ENCODE measurements at places on chromosomes 5 and 9. TPM values are rescaled to one million over a fixed set of nuclear protein-coding genes. Genes with fewer than 3 reads are reported as not detected.

GRCh38 chr9:98429613-98430012, 174.2 kb upstream of the TBC1D2 start:
- DNase-seq, result no peak

DNA sequence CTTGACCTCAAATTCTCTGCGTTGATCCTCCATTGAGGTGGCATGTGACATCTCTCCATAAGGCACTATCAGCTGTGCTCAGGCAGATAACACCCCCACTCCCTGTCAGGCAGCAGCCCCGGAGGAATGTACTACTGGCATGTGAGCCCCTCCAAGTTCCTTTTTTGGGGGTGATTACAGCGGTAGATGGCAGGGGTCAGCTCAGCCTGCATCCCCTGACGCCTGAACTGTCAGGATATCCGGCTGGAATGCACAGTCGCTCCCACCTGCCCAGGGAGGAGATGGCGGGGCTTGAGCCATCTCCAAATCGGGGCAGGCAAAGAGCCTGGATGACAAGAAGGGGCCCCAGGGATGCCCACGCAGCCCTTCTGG, 40.8 kb downstream of the FAM78A start:
- no peak for DNase-seq

- no peak for DNase-seq
Measured at GRCh38 chr9:99051851-99052250, 53.1 kb upstream of the TGFBR1 start.

- DNase-seq, result no peak
Measured at GRCh38 chr9:7088611-7089010, 330.8 kb downstream of the KDM4C start.

GRCh38 chr9:113386571-113387393, 10.0 kb upstream of the HDHD3 start:
- no peak for DNase-seq

DNA sequence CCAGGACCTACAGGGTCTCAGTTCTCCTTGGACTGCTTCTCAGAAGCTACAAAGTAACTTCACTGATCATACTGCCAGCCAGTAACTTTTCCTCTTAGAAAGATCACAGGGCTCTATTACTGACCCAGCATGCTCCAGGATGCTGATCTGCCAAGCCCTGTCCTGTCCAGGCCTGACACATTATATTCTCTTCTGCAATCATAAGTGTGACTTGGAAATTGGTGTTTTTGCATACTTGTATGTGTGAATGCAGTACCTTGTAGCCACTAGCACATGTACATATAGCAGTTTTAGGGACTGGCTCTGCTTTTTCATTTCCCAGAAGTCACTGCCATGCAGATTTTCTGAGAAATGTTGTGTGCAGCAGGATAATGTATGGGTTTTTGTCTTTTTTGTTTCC, 40.1 kb upstream of the CCNH start:
- no peak for DNase-seq

DNA sequence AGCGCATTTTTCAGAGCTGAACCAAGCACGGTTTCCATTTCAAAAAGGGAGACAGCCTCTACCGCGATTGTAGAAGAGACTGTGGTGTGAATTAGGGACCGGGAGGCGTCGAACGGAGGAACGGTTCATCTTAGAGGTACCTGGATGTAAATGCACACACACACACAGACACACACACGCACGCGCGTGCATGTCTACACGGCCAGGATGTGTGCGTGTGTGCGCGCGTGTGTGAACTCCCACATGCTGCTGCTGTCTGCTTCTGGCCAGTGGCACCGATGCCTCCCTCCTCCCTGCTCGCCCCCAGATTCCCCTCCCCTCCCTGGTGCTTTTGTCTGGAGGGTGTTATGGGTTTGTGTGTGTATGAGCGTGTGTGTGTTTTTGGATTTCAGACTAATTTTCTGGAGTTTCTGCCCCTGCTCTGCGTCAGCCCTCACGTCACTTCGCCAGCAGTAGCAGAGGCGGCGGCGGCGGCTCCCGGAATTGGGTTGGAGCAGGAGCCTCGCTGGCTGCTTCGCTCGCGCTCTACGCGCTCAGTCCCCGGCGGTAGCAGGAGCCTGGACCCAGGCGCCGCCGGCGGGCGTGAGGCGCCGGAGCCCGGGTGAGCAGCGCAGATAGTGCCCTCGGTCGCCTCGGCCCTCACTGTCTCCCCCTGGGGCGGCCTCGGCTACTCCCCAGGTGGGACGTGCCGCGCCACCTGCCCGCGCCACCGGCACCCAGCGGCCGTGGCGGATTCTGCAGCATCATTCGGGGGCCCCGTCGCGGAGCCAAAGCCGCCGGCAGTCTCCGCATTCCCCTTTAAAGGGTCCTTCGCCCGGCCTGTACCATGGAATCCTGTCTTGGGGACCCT, at the start of gene NTRK2:
Gene NTRK2 (plus strand): TSS at position 442 of the 850 bp plus-strand sequence. CDS start 1,020 bp downstream, outside the sequence.
- DNase-seq, result peak; percentile 88

DNA sequence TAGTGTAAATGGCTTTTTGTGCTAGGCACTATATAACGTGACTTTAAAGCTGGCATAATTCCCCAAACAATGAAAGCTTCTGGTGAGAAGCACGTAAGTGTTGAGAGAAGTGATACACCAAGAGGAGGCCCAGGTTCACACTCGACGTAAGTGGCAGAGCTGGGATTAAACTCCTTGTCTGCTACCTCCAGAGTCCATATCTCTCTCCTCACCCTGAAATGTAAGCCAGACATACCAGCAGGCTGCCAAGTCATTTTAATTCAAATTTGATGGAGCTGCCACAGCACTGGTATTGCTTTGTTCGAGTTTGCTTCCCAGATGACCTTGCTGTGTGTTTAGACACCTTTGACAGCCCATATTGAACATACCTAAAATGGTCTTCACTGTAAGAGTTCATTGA, 319.7 kb downstream of the GLIS3 start:
- DNase-seq, result no peak

DNA sequence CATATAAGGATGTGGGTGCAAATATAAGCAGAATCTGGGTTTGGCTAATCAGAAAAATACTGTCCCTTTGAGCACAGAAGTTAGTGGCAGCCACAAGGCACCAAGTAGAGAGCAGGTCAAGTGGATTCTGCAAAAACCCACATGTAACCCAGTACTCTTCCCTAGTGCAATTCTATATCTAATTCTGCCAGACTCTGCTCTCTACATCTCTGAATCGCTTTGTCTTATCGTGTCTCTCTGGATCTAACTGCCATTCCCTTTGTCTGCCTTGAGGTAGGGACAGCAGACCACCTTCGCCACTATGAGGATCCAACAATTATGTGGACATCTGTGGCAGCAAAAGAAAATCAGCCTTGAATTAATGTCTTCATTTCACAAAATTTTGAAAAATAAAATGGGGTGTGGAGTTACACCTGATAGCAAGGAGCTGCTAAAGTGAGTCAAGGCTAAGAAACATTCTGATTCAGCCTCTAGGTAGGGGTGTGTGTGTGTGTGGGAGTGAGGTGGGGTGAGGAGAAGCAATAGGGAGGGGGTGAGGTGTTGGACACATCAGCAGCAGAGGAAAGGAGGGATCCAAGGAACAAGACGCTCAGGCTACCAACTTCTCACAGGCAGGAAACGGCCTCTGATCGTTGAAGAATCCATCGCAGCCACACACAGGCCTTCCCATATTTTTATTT, 33.7 kb upstream of the ZNF366 start:
- no peak for DNase-seq

DNA sequence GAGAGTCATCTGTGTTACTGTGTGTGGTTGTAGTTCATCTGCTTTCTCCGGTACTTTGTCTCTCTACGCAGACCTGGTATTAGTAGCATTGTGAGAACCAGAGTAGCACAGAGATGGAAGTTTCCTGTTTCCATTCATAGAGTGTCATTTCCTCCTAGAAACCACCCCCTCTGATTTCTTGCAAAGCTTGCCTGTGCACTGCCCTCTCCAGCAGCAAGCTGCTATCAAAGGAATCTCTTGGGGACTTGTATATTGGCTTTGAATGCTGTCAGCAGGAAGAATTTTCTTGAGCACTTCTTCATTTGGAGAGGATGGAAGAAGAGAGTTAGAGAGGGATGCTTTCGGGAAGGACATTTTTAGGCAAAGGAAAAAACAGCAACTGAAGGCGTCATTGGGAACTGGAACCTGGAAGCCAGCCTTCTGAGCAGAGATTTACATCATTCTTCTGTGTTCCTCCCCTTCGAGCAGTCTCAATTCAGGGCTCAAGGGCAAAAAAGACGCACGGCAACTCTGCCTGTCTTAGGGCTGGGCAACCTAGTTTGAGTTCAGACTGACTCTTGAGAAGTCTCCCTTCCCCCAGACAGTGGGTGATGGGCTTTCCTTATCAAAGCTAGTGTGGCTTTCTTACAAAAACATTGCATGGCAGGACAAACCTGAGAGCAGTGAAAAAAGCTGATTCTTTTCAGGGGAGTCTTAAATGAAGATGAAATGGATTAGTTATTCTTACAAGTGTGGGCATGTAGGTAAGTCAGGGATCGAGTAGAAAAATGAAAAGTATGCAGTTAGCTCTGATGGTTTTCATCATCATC, 226.3 kb downstream of the AOPEP start:
- no peak for DNase-seq

- DNase-seq, result no peak
Measured at GRCh38 chr5:135249658-135250057, 149.4 kb downstream of the MACROH2A1 start.

GRCh38 chr9:91921371-91921770, 28.7 kb downstream of the ROR2 start:
- no peak for DNase-seq

- no peak for DNase-seq
Measured at GRCh38 chr5:39760385-39761198, 335.8 kb upstream of the DAB2 start.

- DNase-seq, result no peak
Measured at GRCh38 chr5:38996123-38996522, 78.1 kb downstream of the RICTOR start.

GRCh38 chr5:77774981-77775789, 954 bp downstream of the TBCA start:
- no peak for DNase-seq

DNA sequence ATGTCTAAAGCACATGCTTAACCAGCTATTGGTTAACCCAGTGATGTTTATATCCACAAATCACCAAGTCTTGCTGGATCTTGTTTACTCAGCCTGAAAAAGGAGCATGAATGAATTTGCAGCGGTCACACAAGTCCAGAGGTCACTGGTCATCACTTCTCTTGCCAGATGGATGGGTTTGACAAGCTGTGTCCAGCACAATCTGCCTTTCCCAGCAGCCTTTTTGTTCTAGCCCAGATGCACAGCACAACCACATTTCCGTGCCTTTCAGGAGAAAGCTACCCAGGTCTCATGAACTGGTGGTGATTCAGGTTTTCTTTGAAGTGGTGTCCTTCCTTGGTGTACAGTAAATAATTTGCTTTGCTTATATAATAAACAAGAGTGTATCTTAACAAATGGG, 32.1 kb downstream of the TMEM252 start:
- DNase-seq, result no peak

DNA sequence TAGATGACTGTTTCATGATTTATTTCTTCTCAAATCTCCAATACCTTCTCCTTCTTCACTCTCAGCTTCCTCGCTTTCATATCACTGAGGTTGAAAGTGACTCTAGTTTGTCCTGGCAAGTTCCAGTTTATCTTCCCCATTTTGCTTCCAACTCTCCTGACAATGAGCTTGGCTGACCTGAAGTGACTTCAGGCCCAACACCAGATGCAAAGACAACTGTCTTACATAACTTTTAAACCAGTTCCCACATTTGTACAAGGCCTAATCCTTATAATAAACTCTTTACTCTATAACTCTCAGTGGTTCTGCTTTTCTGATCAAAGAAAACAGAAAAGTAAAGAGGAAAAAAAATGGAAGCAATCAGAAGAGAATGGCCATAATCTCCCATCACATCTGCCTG, 22.0 kb downstream of the GNG10 start:
- no peak for DNase-seq

DNA sequence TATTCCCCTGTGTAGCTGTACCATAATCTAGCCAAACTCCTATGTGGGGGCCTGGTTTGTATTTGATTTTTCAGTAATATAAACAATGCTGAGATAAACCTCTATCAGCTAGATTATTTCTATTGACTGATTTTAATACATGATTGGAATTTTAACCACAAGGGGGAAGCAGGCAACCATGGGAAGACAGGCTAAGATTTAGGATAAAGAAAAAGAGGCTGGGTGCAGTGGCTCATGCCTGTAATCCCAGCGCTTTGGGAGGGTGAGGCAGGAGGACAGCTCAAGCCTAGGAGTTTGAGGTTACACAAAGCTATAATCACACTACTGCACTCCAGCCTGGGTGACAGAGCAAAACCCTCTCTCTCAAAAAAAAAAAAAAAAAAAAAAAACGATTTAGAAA, 18.1 kb upstream of the GPX3 start:
- no peak for DNase-seq

GRCh38 chr5:131944702-131945550, 537 bp downstream of the MEIKIN start:
- DNase-seq, result no peak

GRCh38 chr9:77999231-77999631, 32.4 kb downstream of the GNAQ start:
- no peak for DNase-seq

- peak; percentile 100 for DNase-seq
Measured at GRCh38 chr5:73565139-73565968, at the start of the genes ANKRA2 and UTP15. ANKRA2 (minus strand) TSS chr5:73565639; CDS start chr5:73562881, 2,758 bp downstream. UTP15 (plus strand) TSS chr5:73565743; CDS start chr5:73567345, 1,602 bp downstream.

- no peak for DNase-seq
Measured at GRCh38 chr9:132006677-132007370, 72.8 kb downstream of the MED27 start.

DNA sequence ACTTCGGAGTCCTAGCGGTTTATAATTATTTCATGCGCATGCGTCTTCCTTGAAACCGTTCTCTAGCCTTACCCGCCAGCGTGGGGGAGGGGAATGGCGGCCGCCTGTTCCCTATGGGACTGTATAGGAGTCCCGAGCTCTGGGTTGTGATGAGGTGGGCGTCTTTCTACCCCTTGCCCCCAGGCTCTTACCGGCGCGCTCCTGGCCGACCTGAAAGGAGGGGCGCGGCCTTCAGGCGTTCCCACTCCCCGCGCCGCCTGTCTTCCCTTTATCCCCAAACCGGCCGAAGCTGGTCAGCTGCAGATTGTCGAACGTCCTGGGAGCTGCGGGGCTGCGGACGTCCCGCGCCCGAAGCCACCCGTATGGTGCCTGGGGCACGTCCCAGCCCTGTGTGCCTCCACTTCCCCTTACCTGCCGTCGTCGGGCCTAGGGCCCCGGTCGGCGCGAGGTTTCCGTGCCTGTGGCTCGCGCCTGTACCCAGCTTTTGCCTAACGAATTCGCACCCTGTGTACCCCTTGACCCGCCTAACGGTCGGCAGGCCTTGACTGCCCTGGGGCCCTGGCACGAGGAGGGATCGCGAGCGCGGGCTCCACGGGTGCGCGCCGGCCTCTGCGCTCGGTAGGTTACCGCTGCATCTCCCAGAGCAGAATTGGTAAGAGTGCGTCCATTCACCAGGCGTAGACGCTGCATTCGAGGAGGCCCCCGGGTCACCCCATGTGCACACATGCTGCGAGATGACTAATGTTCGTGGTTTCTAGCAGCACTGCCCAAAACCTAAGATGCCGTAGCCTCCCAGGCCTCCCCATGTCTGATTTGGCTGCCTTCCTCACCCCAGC, 653 bp upstream of the HNRNPH1 start:
- peak; percentile 67 for DNase-seq

Gene SLC34A1
- total RNA-seq, result not detected

Gene CCDC192
- not detected for total RNA-seq

Gene SYNPO
- 478 TPM for total RNA-seq

Gene SERF1B
- total RNA-seq, result 28.7 TPM

Gene STK32A
- total RNA-seq, result 6.4 TPM

Gene SV2C
- total RNA-seq, result not detected

Gene ANKRD34B
- total RNA-seq, result not detected

Gene TAF11L6
- total RNA-seq, result not detected

Gene RANBP3L
- 4.5 TPM for total RNA-seq

Measured in aorta (tissue), 5 donors.